Amygdala (tissue), 56 donors: ENCODE measurements at places on chromosomes 4 and X.

DNA sequence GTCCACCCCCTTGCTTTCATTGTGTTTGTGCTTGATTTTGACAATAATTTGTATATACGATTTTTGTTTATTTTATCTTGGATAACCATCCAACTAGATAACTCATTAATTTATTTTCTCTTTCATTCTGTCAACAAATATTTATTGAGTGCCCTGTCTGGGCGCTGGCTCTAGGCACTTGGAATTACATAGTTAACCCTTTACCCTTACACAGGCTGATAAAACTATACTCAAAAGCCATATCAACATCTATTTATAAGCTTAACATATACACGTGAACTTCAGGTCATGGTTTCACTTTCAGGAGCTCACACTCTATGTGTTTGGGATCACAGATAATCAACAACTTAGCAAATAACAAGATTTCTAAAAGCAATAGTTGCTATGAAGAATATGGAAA, 226.3 kb upstream of the PPARGC1A start:
- DNase-seq: no peak

- no peak for DNase-seq
Measured at GRCh38 chr4:173242466-173243250, 74.0 kb downstream of the GALNT7 start.

- no peak for DNase-seq
Measured at GRCh38 chrX:149208307-149208706, 296.8 kb downstream of the IDS start.

- DNase-seq: no peak
Measured at GRCh38 chr4:119000400-119000799, 111.7 kb downstream of the SYNPO2 start.

GRCh38 chr4:126661194-126661593, 971.6 kb upstream of the INTU start:
- no peak for DNase-seq

- no peak for DNase-seq
Measured at GRCh38 chr4:103786014-103786413, 66.2 kb upstream of the TACR3 start.

GRCh38 chr4:94856030-94856429, 98.3 kb downstream of the BMPR1B start:
- DNase-seq: no peak

GRCh38 chrX:137742846-137743245, 176.9 kb downstream of the ZIC3 start:
- no peak for DNase-seq

- DNase-seq: no peak
Measured at GRCh38 chr4:114780205-114780604, 181.6 kb downstream of the UGT8 start.

DNA sequence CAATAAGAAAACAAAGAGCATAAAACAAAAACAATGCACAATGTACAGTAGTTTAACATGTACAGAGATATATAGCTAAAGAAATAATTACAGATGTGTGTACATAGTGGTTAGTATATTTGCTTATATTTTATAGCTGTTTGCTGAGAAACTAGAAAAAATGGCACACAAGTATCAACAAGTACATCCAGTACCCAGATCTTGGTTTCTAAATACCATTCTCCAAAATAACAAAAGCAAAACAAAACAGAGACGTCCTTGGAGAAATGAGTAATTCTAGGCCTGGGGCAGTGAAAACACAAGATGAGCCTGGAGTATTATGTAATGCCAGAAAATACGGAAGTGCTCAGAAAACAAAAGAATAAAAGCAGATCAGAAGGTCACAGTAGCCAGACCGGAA, 189.6 kb downstream of the TMEM47 start:
- no peak for DNase-seq

DNA sequence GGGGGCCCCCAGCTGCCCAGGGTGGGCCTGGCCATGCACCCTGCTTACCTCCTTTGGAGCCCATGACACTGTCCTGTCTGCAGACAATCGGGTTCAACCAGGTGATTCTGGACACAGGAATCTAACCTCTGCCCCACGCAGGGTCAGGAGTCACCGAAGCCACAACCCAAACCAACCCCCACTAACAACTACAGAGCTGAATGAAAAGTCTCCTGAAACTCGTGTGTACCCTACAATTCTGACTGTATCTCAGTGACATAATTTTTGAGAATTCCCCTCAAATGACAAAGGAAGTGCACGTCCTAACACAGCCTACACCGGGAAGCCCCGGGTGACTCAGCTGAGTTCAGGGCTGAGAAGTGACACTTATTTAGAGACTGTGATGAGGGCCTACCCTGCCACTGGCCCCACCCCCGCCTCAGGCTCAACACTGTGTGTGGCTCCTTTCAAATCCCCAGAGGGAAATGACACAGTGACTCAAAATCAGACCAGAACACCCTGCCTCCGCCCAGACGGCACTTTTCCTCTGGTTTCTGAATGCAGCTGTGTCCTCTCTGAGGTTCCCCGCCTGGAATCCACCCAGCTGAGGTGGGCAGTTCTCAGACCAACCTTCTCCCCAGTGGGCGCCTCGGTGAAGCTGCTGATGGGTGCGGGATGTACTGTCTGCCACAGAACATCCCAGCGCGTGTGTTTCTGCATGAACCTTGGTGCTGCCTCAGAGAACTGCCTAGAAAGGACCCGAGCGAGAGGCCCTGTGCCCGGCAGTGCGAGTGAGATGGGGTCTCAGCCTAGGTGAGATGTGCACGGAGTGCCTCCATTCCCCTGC, 9.9 kb downstream of the TNIP2 start:
- DNase-seq: no peak

GRCh38 chrX:150767475-150768131, 74.4 kb downstream of the MTMR1 start:
- DNase-seq: no peak

- DNase-seq: no peak
Measured at GRCh38 chr4:26206339-26206738, 114.5 kb upstream of the RBPJ start.

DNA sequence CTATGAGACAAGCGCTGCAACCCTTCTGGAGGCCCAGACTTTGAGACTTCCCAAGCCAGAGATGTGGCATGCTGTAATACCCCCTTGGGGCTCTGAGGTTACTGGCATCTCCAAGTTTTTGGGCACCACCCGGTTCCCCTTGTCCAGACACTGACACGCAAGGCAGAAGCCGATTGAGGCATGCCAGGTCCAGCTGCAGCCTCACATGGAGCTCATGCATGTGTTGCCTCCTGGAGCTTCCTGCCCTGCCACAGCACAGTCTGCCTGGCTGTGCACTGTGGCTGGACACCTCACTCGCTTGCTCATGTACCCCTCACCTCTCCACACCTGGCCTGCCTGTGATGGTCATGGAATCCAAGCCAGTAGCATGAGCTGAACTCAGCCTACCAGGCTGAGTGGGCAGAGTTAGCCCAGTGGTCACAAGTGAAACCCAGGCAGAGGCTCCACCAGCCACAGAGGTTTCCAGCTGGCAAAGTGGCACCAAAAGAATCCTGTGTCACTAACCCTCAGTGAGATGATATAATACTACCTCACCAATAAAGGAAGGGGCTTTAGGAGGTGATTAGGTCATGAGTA, 789.2 kb upstream of the INTU start:
- DNase-seq: no peak

GRCh38 chr4:63529581-63530337, 879.5 kb downstream of the TECRL start:
- no peak for DNase-seq

DNA sequence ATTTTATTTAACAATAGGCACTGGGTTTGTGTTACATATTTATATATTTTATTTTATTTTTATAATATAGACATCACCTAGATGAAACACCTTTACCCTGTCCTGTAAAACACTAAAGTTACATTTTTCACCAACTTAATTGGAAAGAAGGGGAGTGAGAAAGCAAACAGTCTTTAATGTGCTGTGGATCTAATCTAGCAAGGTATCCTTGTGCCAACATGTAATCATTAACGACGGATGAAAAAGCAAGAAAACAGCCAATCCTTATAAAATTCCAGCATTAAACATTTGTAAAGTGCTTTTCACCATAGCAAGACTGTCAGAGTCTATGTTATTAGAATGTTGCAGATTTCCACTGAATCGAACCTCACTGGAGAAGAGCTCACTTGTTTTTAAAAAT, 92.7 kb downstream of the HHIP start:
- no peak for DNase-seq

DNA sequence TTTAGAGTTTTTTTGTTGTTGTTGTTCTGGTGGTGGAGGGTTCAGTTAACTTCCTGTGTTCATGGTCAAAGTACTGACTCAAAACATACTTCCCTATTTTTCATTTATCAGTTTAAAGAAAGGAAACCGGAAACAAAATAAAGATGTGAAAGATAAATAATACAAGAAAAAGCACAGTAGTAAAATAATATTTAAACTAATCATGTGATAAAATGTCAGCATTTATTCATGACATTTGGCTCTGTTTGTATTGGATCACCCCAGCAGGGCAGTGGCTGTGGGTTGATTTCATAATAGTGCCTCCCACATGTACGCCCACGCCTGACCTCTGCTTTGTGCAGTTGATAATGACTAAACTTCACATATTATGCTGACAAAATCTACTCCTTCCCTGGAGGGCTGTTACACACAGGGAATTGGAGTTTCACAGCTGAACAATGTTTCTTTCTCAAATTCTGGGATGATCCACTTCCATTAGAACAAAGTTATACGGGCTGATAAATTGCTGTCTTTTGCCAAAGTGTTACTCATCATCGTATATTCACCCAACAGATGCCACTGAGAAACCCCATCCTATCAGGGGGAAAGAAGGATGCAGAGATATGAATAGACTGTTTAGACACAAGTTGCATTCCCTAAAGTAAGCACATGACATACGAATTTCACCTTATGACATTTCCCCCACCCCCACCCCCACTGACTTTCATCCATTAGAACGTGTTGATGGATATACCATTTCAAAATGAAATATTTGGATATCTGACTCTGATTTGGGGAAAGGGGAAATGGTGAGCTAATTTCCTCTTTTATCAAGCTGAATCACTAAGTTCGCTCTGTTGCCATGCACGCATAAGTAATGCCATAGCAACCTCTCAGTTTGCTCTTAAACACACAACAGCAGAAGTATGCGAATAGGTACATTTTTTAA, 48.3 kb downstream of the AMELX start:
- DNase-seq: no peak

DNA sequence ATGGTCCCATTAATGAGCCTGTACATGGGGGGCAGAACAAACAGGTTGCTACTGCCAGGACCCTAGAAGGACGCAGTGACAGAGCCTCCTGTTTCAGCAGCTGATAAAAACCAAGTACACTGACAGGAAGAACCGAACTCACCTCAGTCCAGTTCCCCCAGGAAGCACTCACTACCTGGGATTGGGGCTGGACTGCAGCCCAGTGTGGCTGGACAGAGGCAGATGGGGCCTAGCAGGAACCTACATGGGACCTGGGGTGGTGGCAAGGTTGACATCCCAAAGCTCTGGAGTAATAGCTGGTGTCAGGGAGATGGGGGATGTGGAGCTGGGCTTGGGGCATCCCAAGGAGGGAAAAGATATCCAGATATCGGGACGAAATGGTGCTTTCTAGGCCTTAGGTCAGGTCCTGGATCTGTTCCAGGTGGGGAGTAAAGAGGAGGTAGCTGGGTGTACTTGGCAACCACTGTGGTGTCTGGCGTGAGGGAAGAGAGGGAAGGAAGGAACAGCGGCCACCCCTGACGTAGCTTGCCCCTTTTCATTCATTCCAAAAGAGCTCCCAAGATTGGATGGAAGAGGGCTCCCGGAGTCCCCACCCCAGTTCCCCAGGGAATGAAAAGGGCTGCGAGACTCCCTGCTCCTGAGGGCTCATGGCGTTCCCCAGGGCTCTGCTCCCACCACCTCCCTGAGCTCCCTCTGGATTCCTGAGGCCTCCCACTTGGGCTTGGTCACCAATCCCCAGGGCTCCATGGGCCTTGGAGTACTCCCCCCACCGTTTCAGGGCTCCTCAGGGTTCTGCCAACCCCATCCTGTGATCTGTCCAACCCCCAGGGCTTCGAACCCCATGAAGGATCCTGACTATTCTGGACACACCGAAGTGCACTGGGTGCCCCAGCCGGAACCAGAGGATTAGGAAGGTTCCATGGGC, 4.5 kb downstream of the EMD start:
- no peak for DNase-seq

GRCh38 chr4:152778656-152779512, 646 bp downstream of the TIGD4 start:
- no peak for DNase-seq

DNA sequence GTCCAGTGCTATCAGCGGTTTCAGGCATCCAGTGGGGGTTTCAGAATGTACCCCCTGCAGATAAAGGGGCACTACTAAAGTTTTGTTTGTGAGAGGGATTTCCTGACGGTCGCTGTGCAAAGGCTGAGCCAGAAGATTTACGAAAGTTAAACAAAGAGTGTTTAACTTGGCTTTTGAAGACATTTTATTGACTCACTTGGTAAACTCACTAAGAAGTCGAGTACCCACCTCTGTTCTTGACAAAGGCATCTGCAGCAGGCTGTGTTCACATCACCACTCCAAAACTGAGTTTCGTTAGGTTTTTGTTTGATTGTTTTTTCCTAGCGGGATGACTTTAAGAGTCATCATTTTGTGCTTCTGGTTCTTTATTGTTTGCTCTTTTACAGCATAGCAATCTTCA, 143.9 kb upstream of the TBL1X start:
- DNase-seq: no peak

DNA sequence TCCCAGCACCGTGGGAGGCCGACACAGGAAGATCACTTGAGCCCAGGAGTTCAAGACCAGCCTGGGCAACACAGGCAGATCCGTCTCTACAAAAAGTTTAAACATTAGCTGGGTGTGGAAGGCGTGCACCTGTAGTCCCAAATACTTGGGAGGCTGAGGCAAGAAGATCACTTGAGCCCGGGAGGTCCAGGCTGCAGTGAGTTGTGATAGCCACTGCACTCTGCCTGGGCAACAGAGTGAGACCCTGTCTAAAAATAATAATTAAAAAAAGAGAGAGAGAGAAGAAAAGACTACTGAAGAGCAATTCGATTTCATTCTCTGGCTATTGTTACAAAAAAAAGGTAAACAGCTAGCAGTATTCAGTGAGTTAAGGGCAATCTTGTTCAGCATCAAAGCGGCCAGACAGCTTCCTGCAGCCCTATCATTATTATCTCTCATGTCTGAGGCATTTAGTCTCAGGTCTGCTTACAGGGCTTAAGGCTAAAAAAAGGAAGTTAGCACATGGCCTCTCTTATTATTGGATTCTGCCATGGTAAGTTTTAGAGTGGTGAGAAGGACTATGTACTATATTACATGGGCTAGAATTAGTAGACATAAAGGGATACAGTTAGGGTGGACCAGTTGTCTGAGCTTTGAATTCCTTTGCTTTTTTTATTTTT, 37.9 kb downstream of the ARHGEF6 start:
- no peak for DNase-seq

DNA sequence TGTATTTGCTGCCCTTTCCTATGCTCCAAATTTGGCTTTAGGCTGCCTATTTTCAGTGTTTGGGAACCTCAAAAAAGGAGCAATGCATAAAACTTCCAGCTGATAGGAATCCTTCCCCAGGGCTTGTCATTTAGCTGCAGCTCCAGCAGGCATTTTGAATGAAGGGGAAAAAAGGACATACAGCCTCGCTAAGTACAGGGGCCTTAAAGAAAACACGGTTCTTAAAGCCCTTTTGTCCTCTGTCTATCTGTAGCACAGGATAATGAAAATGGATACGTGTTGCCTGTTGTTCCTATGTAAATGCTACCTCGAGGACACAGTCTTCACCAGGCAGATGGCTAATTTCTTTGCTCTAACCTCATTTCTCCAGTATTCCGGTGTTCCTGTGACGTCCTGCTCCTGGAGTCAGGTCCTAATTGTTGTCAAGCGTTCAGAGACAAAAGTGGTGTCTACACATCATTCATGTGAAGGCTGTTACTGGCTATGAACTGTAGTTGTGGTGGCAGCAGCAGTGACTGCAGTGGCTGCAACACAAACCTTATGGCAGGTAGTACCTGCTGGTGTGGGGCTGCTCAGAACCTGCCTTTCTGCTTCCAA, 117.4 kb downstream of the MGST2 start:
- no peak for DNase-seq
